Left cardiac atrium (tissue), 4 donors: ENCODE measurements at places on chromosomes 2 and 18.

GRCh38 chr18:45657357-45658335 lies 42.4 kb downstream of the SLC14A2 start:
- DNase-seq = no peak

DNA sequence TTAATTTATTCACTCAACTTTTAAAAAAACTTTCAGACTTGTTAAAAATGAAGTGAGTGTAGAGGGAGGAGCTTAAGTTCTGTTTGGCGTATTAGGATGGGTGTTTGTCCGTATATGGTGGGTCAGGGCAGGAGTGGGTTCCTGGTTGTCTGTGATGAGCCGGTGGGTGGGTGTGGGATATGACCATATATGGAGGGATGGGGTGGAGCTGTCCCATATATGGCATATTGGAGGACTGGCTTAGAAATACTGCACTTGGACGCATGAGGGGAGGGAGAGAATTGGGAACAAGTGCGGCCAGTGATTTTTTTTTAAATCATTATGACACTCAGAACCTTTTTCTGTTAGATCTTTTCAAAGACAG lies 1.5 kb downstream of the KDM3A start:
- peak; percentile 88 for DNase-seq

GRCh38 chr2:219609149-219609750 lies 11.6 kb downstream of the STK11IP start:
- DNase-seq = no peak

DNA sequence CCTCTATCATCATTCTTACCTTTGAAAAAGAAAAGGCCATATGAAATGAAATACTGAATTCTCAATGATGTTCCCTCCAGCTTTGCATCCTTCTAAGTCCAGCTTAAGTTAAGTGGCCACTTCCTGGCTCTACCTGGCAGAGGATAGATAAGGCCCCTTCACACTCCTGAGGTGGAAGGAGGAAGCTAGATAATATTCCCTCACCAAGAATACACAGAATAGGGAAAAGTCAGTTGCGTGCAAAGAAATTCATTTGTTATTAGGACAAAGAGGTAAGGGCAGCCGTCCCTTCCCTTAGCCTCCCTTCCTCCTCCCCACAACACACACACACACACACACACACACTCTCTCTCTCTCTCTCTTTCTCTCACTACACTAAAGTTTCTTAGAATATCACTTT lies 37.5 kb downstream of the OLA1 start:
- DNase-seq = no peak

DNA sequence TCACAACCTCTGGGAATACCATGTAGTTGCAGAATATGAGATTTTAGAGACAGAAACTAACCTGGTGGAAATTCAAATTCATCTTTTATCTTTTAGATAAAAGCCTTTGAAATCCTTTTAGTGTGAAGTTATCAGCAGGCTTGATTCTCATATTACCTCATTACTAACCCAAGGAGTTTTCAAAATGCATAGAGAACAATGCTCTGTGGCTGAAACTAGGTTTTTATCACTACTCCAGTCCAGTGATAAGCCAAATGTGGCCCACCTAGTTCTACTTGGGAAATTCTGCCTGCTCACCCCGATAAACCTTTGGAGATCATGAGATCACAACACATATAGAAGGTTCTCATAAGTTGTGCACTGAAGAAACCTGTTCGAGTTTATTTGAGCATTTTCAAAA lies 121.7 kb downstream of the MMADHC start:
- no peak for DNase-seq

GRCh38 chr2:53183581-53183980 lies 584.0 kb upstream of the CHAC2 start:
- no peak for DNase-seq

- no peak for DNase-seq
Measured at GRCh38 chr2:68506170-68506569, 38.8 kb downstream of the APLF start.

GRCh38 chr2:6342273-6342920 lies 523.3 kb downstream of the CMPK2 start:
- no peak for DNase-seq

DNA sequence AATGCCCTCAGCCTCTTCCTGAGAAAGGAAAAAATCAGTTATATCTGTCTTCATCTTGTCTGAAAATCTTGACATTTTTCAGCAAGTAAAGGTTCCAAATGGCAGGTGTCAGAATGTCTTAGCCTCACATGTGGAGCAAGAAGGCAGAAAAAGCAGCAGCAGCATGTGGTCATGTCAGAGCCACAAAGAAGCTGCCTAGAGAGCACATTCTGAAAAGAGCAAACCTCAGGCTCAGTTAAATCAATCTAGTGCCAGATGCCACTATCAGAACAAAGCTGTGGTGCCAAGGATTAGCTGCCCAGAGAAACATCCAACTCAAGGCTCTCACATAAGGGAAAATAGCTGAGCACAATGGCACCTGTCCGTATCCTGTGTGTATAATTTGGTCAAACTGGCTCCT lies 105.9 kb downstream of the SRBD1 start:
- DNase-seq = no peak

- DNase-seq = peak; percentile 47
Measured at GRCh38 chr18:64276311-64277090, 127.6 kb upstream of the LINC00305 start.

DNA sequence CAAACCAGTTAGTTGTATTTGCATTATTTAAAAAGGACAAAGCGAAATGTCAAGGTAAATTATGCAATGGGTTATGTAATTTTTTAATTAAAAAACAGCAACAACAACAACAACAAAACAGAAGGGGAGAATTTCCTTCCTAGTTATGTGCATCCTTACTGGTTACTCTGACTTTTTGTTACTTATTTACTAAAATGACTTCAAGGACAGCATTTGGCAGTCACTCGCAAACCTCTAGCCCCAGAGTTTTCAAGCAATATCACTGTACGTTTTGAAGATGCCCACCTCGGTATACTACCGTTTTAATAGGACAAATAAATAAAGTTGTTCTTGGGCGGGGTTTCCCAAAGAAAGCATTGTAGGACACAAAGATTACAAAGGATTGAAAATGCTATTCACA lies 24.7 kb upstream of the MRO start:
- no peak for DNase-seq

DNA sequence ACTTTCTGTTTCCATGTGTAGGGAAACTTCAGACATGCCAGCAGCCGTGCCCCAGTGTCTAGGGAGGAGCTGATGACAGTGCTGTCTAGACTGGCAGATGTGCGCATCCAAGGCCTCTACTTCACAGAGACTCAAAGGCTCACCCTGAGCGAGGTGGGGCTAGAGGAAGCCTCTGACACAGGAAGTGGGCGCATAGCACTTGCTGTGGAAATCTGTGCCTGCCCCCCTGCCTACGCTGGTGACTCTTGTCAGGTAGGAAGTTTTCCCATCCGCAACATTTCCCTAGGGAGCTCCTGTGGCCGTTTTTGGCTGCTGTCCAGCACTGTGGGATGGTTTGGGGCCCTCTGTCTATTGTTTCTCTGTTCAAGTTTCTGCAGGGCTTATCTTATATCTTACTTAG lies 143.1 kb upstream of the TTC39C start:
- no peak for DNase-seq

- DNase-seq = peak; percentile 97
Measured at GRCh38 chr2:237085248-237086221, at the start of gene COPS8. COPS8 (plus strand) TSS chr2:237085889; CDS start chr2:237085965, 76 bp downstream.

- no peak for DNase-seq
Measured at GRCh38 chr18:25646971-25647370, 295.0 kb upstream of the ZNF521 start.

GRCh38 chr2:182831101-182831500 lies 35.3 kb downstream of the FRZB start:
- no peak for DNase-seq

DNA sequence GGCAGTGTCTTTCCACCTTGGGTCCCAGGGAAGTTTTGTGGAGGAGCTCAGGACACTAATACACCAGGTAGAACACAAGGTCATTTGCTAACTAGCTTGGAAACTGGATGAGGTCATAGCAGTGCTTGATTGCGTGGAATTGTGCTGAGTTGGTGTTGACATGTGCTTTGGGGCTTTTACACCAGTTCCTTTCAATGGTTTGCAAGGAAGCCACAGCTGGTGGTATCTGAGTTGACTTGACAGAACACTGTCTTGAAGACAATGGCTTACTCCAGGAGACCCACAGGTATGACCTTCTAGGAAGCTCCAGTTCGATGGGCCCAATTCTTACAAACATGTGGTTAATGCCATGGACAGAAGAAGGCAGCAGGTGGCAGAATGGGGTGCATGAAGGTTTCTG lies 5.9 kb downstream of the CTLA4 start:
- no peak for DNase-seq

GRCh38 chr2:12412898-12413305 lies 303.8 kb upstream of the TRIB2 start:
- no peak for DNase-seq

GRCh38 chr2:29455200-29455860 lies 340.1 kb downstream of the CLIP4 start:
- DNase-seq = no peak

- no peak for DNase-seq
Measured at GRCh38 chr2:217204358-217204757, 344.5 kb upstream of the TNP1 start.

DNA sequence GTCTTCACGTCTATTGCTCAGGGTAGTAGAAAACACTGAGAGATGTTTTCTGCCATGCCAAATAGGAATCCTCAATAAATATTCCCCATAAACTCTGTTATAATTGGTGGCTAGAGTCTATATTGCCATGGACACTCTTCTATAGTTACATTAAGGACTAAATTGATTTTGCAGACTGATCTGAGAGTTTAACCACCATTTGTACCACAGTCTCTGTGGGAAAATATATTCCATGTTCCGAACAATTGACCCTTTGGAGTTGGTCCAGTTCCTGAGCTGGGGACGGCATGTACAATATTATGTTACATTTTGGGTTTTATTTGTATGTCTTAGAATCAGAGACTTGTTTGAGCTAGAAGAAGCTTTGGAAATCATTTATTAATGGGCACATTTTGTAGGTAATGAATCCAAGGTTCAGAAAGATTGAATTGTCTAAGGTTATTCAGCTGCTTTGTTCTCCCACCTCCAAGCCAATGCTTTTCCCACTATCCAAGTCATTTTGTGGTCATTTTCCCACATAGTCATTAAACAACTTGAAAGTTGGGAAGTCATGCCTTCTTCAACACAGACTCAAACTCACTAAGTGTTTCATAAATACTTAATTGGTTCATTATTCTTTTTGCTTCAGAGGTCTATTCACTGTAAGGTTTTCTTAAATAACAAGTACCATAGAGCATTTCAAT lies 5.1 kb upstream of the PPP1CB start:
- DNase-seq = no peak
